ENCODE measurements at places on chromosomes 6 and 20. TPM values are rescaled to one million over a fixed set of nuclear protein-coding genes. Genes with fewer than 3 reads are reported as not detected.

Gene C20orf173
- total RNA-seq, result not detected

Gene CD109
- total RNA-seq, result 55.0 TPM

Gene TBPL1
- total RNA-seq, result 29.3 TPM

Gene RALY
- total RNA-seq, result 130 TPM

Gene TNNC2
- not detected for total RNA-seq

Gene SLC16A10
- total RNA-seq, result not detected

Gene SLC22A23
- total RNA-seq, result 6.9 TPM

Gene BPI
- total RNA-seq, result not detected

Gene COL19A1
- total RNA-seq, result not detected

Gene HAO1
- not detected for total RNA-seq

Gene BICRAL
- total RNA-seq, result 2.7 TPM

Gene TREML1
- not detected for total RNA-seq

Gene SLC22A3
- not detected for total RNA-seq

Gene KCNK16
- not detected for total RNA-seq

Gene F13A1
- not detected for total RNA-seq

Gene C4A
- 1.3 TPM for total RNA-seq

Gene PLEKHG1
- total RNA-seq, result 57.0 TPM

Gene LRRC73
- total RNA-seq, result not detected

Gene VGLL2
- total RNA-seq, result not detected

Gene PRND
- not detected for total RNA-seq

Gene PKIB
- total RNA-seq, result 0.15 TPM

Gene MUC21
- not detected for total RNA-seq

Gene PAK5
- not detected for total RNA-seq

Gene SUPT3H
- 4.0 TPM for total RNA-seq

Gene PDE10A
- 6.1 TPM for total RNA-seq

Gene KCNK5
- total RNA-seq, result not detected

Gene CRISP2
- not detected for total RNA-seq

Gene DOK5
- 0.67 TPM for total RNA-seq

Gene MCHR2
- not detected for total RNA-seq

Gene SNX5
- total RNA-seq, result 105 TPM

Gene NOX3
- not detected for total RNA-seq

Gene TMEM244
- total RNA-seq, result not detected

Gene EDN3
- total RNA-seq, result not detected

Gene DEFB128
- not detected for total RNA-seq

Gene SLC24A3
- not detected for total RNA-seq

Gene CALHM6
- total RNA-seq, result not detected

Gene CST7
- total RNA-seq, result not detected

Gene ETV7
- 1.7 TPM for total RNA-seq

Gene ZFP57
- total RNA-seq, result not detected

Gene POU5F1
- total RNA-seq, result not detected

Gene CFB
- total RNA-seq, result 3.9 TPM

Gene CCN6
- total RNA-seq, result not detected

Gene LPA
- total RNA-seq, result not detected

Gene RAB44
- 0.07 TPM for total RNA-seq

Gene GNRH2
- total RNA-seq, result not detected

Gene HSPA1L
- 0.33 TPM for total RNA-seq

Gene FAM184A
- 0.54 TPM for total RNA-seq

Gene TMC2
- total RNA-seq, result not detected

Gene ALDH5A1
- total RNA-seq, result 0.40 TPM

Gene BMP5
- total RNA-seq, result not detected

All from mammary microvascular endothelial cell (primary cell).